LoVo (cell line): ENCODE measurements at places on chromosomes 16 and 17.
A peak's percentile ranks its signal among the peaks of the same experiment; 100 is the strongest.

DNA sequence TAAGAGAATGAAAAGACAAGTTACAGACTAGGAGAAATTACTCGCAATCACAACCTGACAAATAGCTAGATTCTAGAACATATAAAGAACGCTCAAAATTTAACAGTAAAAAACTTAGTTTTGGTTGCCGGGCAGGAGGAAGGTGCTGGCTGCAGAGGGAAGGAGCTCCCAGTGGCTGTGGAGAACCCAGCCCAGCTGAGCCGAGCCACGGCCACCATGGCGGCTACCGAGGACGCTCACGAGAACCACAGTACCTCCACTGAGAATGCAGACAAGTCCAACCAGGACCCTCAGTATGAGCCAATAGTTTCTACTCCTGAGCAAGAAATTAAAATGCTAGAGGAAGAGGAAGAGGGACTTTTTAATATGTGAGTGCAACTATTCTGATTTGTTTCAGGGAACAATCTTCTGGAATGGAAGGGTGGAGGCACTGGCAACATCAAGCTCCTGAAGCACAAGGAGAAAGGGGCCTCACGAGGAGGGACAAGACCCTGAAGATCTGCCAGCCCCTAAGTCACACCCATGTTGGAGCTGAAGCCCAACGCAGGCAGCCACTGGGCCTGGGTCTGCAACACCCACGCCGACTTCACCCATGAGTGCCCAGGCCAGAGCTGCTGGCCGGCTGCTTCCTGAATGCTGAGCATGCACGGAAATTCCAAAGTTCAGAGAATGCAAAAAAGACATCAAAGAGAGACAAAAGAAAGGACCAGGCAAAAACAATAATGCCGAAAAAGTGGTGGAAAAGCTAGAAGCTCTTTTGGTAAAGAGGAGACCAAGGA lies 55.0 kb downstream of the DNAH17 start:
- no peak for DNase-seq

DNA sequence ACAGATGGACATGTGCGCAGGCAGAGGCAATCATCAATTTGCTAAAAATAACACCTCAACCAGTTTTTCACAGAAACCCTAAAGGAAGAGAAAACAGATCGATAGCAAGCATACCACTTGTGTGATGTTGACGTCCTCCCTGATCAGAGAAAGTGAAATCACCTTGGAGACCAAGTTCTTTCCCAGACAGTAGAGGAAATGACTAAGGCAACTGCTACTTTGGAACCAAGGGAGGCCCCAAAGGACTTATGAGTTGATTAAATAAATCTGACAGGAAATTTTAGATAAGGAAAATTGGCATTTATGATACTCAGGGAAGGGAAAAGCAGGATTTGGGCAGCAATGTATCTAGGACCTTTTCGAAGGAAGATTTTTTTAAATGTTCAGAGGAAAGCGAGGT lies 267.1 kb upstream of the ASIC2 start:
- no peak for DNase-seq

GRCh38 chr17:31294820-31295488 lies 2.1 kb downstream of the OMG start:
- no peak for DNase-seq

- peak; percentile 58 for DNase-seq
Measured at GRCh38 chr16:16861546-16861945, 482.6 kb downstream of the NPIPA7 start.

- no peak for DNase-seq
Measured at GRCh38 chr16:82167670-82168069, 2.4 kb downstream of the MPHOSPH6 start.

GRCh38 chr17:20926532-20926931 lies 116.3 kb downstream of the USP22 start:
- no peak for DNase-seq

- DNase-seq, result no peak
Measured at GRCh38 chr17:63497708-63498483, 21.0 kb downstream of the ACE start.

- DNase-seq, result no peak
Measured at GRCh38 chr16:52770828-52771227, 223.9 kb upstream of the TOX3 start.

DNA sequence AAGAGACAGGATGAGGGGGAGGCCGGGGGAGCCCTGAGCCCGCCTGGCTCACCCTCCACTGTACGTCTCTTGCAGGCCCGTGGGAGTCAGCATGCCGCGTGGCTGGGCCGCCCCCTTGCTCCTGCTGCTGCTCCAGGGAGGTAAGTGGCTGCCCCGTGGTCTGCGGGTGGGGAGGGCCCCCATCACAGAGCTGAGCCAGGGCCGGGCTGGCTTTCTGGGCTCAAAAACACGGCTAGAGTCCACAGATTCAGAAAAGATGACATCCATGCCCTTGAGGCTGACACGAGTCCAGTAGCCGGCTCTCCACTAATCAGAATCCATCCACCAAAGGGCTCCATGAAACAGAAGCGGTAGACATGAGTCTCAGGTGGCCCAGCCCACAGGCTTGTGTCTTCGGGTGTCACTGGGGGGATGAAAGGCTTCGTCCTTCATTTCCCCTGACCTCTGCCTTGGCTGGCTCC lies 28.0 kb downstream of the IL21R start:
- DNase-seq, result no peak

DNA sequence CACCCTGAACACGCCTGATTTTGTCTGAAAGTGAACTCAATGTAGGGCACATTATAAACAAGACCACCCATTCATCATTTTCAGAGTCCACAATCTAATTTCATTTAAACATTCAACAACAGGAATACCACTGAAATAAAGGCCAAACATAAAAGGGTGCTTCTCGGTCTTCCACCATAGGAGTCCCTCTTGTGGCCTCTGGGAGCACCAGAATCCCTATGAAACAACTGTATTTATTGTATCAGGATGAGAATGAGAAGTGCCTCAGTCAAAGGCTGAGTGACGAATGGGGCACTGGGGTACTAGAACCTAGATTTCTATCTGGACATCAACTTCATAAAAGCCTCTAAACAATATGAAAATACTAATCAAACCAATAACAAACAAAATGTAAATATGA lies 40.4 kb downstream of the NXPH3 start:
- DNase-seq, result no peak

DNA sequence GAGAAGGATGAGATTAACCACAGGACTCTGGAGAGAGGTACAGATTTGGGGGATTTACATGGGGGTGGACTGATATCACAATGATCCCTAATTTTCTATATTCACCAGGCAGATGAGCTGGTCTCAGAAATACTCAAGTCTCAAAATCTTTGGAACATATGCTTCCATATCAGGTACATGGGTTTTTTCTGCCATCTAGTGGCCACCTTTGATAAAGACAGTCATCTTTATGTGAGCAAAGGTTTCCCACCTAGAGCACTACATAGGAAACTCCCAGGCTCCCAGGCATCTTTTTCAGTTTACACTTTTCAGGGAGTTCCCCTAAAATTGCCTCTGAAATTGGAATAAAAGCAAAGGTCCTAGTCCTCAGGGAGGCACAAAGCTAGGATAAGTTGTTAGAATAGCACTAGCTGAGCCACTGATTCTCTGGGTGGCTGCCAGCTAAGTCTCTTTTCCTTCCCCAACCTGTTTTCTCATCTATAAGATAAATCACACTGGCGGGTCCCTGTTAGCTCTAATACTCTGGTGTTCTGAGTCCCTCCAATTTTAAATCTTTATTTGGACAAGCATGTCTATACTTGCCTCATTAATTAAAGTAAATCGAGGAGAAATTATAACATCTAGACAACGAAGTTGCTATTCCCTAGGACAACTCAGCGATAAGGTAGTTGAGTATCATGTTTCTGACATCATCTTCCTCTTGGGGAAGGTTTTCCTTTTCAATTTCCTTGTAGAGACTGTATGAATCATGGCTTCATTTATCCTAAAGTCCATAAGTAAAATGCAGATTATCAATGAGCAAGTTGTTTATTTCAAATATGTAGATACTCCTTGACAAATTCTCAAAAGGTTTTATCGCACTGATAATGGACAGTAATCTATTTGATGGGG lies 19.0 kb upstream of the MON1B start:
- DNase-seq, result peak; percentile 50

- DNase-seq, result no peak
Measured at GRCh38 chr17:81684442-81684911, 666 bp downstream of the HGS start.

- no peak for DNase-seq
Measured at GRCh38 chr17:66364990-66365490, 62.6 kb downstream of the PRKCA start.

DNA sequence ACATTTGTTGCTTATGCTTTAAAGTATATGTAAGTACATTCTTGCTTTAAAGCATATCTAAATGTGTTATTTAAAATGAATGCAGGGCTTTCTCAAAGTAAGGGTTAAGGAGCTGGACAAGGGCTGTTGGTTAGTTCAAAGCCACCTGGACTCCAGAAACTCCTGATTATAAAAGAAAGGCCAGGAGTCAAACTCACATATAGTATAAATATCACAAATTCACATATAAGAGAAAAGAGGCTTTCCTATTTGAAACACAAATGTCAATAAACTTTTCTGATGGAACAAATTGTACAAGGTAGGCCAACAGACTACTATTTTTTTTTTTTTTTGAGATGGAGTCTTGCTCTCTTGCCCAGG lies 84.5 kb upstream of the CORO6 start:
- DNase-seq, result no peak

DNA sequence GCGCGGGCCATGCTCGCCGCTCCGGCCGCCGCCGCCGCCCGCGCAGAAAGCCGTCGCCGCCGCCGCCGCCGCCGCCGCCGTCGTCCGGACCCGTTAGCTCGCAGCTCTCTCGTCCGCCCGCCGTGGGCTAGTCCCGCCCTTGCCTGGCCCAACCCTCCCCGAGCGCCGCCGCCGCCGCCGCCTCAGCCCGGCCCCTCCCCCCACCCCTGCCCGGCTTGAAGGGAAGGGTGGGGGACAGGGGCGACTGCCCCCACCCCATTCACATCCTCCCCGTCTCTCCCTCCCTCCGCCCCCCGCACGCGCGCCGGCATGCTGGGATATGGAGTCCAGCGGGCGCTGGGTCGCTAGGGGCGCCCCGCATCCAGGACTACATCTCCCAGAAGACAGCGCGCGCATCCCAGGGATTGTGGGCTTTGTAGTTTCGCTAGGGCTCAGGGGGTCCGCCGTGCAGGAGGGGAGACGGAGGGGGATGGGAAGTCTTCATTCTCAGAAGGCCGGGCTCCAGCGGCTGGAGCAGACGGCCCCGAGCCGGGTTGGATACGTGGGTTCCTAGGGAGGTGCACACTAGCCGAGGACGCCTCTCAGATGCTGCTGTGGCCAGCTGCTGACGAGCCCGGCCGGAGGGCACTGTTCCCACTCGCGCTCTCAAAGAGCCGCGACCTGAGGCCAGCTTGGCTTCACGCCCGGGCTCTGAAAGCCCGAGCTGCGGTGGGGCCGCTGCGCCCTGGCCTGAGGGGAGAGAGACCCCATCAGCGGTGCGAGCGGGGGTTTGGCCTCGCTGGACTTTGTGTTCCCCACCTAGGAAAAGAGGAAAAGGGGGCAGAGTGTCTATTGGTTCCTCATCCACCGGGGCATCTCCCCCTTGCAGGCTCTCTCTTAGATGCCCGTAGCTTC lies at the start of gene ST3GAL2:
Gene ST3GAL2, minus strand, starts transcription at position 132 of the 894 bp plus-strand sequence. CDS start 40,570 bp downstream, outside the sequence.
- DNase-seq, result peak; percentile 89

DNA sequence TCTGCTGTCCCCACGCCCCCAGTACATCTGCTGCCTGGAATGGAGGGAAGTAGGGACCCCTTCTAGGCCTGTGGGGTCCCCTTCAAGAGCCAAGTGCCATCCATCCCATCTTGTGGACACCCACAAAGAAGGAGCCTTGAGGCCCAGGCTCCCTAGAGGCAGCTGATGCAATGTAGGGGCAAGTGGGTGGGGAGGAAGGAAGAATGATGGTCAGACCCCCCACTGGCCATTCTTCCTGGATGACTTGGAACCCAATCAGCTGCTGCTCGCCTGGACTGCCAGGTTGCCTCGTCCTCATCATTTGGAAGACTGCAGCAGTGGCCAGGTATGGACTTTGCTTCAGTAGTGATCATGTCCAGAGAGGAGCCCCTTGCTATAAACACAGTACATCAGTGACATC lies 48.9 kb downstream of the SMPD3 start:
- peak; percentile 38 for DNase-seq

- DNase-seq, result no peak
Measured at GRCh38 chr17:49338883-49339282, 23.2 kb downstream of the ZNF652 start.

DNA sequence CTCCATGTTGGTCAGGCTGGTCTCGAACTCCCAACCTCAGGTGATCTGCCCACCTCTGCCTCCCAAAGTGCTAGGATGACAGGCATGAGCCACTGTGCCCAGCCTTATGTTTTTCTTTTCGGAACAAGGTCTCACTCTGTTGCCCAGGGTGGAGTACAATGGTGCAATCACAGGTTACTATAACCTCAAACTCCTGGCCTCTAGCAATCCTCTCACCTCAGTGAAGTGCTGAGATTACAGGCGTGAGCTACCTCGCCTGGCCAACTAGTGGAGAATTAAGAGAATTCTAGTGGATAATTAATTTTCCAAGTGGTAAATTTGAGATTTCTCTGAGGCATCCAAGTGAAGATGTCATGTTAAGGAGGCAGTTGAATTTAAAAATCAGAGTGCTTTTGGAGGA lies 2.9 kb upstream of the FBXO47 start:
- no peak for DNase-seq

- DNase-seq, result no peak
Measured at GRCh38 chr17:42373896-42374295, 14.3 kb downstream of the STAT3 start.

DNA sequence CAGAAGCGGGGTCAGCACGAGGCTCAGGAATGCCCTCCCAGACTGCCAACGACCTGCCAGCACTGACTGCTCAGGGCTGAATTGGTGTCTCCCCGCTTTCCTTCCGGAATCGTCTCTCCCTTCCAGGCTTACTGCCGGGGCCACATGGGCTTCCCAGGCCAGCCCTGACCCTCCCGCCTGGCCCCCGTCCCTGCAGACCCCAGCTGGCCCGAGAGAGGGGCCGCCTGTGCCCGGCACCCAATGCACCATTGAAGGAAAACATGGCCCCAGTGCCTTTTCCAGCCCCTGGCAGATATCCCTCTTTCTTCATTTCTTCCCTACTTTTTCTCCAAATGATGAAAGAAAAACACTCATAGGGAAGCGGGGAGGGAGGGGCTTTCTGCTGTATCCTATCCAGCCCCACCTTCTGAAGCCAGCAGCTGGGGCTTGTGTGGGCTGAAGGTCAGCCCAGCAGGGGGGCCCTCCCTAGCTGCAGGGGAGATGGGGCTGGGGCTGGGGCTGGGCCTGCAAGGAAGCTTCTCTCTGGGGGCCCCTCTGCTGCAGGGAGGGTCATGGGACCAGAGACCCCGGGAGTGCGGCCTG lies 25.9 kb downstream of the ZNF469 start:
- DNase-seq, result no peak

DNA sequence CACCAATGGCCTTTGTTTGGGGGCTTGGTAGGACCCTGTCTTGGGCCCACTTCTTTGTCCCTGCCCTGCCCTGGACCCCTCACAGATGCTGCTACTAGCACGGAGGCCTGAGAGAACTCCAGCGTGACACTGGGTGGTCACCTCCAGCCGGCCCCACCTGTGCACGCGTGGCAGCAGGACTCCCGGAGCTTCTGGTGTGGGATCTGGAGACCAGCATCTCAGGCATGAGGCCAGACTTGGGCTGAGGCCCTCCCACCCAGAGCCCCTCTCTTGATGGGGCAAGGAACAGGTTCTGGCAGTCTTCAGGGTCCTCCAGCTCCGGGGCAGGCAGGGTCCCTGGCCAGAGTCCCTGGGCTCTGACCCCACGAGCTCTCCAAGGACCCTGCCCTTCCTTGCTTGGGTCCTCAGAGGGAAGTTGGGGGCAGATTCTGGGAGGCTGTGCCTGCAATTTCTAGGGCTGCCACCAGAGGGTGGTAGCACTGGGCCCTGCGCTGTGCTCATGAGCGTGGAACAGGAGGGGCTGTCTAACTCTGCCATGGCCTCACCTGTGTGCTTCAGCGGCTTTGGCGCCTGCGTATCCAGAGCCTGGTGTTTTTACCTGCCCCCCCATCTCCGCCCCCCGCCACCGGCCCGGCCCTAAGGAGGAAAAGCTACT lies 3.1 kb upstream of the BAIAP3 start:
- no peak for DNase-seq
